Caki2 (cell line): ENCODE measurements at places on chromosomes 6 and 20.

GRCh38 chr6:128929869-128930268 lies 46.9 kb downstream of the LAMA2 start:
- DNase-seq, result no peak

DNA sequence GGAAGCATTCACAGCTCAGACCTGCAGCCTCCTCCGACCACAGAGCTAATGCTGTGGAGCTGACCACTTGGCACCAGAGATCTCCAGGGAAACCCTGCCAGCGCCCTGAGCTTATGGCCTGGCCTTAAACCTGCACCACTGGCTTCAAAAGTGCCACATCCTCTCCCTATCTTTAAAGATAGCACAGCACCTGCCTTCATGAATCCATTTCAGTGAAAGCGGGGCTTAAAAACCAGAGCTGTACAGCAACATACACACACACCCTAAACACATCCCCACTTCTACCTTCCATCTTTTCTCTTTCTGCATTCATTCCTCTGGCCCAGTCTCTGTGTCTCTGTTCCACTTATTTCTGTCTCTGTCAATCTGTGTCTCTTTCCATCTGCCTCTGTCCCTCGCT lies 59.8 kb upstream of the CCDC167 start:
- no peak for DNase-seq

GRCh38 chr6:45663251-45664221 lies 285.8 kb upstream of the SUPT3H start:
- no peak for DNase-seq

DNA sequence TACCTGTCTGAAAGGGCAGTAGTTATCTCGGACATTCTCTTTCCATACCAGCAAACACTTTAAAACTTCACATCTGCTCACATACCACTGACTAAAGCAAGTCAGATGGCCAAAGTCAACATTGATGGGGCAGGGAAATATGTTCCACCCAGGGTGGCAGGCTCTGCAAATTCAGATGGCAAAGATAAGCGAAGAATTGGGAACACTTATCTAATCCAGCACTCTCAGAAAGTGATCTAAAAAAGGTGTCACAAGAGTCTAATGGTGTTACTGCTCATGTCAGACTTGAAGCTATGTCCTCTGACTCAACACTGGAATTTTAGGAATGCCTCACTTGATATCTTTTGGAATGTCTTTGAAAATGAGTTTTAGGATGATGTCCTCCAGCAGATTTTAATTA lies 1086.2 kb downstream of the KIF16B start:
- no peak for DNase-seq

GRCh38 chr6:2725999-2726567 lies 24.6 kb downstream of the MYLK4 start:
- DNase-seq, result no peak

GRCh38 chr6:113741651-113742050 lies 115.5 kb upstream of the MARCKS start:
- DNase-seq, result no peak

DNA sequence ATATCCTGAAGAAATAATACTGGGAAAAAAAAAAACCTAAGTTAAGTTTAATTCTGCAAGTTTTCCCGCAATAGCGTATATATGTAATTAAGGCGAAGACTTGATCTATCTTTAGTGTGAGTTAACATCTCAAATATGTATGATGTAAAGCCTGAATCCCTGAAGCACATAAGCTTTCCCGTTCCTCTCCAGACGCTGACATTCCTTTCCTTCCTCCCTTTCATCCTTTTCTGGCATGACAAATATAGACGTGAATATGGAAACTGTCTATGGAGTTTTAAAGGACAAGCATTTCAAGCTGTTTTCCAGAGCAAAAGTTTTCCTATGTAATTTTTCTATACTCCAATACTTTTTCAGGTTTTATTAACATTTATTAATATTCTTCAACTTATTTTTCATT lies 637.0 kb downstream of the COL12A1 start:
- no peak for DNase-seq
